Left ventricle myocardium inferior (tissue), 1 donor: ENCODE measurements at places on chromosomes 1 and 21. TPM values are rescaled to one million over a fixed set of nuclear protein-coding genes. Genes with fewer than 3 reads are reported as not detected.

The NR0B2 gene
- total RNA-seq, result 7.2 TPM

The DNASE2B gene
- not detected for total RNA-seq

The IFNLR1 gene
- total RNA-seq, result 2.0 TPM

The INTS11 gene
- total RNA-seq, result 70.1 TPM

The HRNR gene
- not detected for total RNA-seq

The IL19 gene
- not detected for total RNA-seq
